ENCODE measurements at places on chromosomes 2 and 18.

- no peak for DNase-seq
Observed at GRCh38 chr2:179745635-179746256, 115.7 kb downstream of the ZNF385B start.

DNA sequence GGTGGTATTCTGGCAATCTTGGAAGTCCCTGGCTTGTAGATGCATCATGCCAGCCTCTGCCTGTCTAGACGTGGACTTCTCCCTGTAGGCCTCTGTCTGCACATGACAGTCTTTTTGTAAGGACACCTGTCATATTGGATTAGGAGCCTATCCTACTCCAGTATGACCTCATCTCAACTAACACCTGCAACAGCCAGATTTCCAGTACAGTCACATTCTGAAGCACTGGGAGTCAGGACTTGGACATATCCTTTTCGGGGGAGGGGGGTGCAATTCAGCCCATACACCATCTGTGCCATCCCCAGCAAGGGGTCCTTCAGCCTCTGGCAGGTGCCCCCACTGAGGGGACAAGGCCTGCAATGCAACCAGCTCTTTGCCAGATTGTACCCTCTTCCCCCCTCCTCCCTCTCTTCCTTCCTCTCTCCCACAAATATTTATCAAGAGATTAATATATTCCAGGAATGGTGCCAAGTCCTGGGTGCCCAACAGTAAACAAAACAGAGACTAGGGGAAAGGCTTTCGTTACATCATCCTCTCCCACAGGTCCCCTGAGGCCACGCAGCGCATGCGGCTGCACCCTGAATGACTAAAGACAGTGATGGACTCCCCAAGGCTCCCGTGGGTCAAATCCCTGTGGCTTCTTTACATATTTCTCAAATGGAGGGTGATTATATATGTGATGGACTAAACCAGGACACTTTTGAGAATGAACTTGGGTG is 20.5 kb upstream of the MYCN start:
- no peak for DNase-seq

GRCh38 chr2:10412380-10412779 is 35.7 kb downstream of the ODC1 start:
- DNase-seq, result no peak

- DNase-seq, result no peak
Observed at GRCh38 chr2:240595381-240596079, 9.0 kb downstream of the CAPN10 start.

DNA sequence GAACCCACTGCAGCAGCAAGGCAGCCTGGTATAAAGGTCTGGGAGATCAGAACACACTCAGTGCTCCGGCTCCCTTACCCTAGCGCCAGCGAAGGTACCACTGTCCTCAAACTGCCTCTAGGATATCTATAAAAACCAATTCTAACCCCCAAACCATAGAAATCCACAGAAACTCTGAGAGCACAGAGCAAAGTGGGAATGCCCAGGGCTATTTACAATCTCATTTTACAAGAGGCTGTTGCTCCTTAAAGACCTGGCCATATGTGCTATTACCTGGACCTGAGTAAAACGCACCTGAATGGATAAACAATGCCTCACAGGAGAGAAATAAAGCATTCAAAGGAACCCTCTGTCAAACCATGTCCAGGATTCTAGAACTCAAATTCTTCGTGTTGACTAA is 4.3 kb downstream of the STK39 start:
- no peak for DNase-seq

DNA sequence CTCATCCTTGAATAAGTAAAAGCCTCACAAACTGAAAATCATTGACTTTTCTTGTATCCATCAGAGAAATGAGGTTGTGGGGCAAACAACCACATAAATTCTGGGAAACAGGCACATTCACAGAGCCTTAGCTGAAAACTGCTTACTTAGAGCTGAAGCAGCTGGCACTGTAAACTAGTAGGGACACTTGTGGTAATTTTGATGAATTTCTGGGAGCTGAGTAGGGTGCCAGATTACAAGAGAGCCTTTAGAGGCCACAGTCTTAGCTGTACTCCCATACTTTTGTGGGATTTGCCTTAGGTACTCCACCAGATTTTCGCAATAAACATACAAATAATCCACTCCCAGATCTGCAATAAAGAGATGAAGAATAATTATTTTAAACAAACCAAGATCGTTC is 315.2 kb downstream of the TMX3 start:
- no peak for DNase-seq

DNA sequence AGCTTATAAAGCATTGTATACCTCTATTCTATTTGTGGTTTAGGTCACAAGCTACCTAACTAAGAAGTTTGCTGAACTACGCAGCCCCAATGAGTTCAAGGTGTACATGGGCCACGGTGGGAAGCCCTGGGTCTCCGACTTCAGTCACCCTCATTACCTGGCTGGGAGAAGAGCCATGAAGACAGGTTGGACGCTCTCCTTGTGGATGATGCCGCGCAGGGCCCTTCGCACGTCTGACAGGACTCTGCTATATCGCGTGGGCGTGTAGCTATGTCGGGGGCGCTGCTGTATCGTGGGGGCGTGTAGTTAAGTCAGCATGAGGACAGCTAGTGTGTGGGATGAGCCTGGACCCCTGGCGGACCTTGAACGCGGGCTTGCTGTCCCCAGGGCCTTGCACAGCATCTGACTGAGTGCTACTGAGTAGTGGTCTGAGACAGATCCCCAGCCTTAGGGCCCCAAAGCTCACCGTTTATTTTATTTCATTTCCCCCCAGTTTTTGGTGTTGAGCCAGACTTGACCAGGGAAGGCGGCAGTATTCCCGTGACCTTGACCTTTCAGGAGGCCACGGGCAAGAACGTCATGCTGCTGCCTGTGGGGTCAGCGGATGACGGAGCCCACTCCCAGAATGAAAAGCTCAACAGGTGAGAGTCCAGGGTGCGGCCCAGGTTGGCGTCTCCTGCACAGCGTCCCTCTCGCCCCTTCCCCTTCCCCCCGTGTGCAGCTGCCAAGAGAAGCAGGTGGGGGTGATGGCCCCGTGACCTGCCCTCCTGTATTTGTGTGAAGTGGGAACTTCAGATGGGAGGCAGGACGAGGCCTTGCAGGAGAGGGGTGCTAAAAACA is 15.6 kb upstream of the CNDP1 start:
- DNase-seq, result no peak

DNA sequence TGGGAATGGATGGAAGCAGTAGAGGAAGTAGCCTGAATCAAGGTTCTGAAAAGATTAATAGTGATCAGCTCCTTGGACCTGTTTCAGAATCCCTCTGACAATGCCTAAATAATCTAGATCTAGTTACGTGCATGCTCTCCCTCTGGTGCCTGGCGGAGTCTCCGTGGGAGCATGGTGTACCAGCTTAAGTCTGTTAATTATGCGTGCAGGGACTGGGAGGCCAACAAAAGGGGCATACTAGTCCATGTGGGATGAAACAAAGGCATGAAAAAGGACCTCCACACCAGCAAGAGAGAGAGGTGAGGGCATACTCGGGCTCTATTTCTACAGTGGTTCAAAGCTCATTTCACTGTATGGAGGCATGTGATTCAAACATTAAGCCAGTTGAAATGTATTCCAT is 200.3 kb downstream of the DPP4 start:
- DNase-seq, result no peak

Measured in NCI-H1092 (cell line).